NCI-H2029 (cell line): ENCODE measurements at places on chromosomes 2 and 18.
A peak's percentile ranks its signal among the peaks of the same experiment; 100 is the strongest.

- DNase-seq: no peak
Measured at GRCh38 chr2:17083902-17084301, 418.3 kb upstream of the CYRIA start.

DNA sequence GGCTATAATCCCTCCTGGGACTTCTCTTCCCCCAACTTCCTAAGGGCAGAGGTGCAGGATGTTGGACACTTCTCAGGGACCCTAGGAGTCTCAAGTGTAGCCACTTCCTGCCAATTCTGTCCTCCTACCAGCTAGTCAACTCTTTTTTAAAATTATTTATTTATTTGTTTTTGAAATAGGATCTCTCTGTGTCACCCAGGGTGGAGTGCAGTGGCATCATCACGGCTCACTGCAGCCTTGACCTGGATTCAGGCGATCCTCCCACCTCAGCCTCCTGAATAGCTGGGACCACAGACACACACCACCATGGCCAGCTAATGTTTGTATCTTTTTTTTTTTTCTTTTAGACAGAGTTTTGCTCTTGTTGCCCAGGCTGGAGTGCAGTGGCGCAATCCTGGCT lies 11.5 kb downstream of the SFTPB start:
- DNase-seq: peak; percentile 17

GRCh38 chr2:134218414-134218813 lies 35.5 kb upstream of the MGAT5 start:
- DNase-seq: no peak

DNA sequence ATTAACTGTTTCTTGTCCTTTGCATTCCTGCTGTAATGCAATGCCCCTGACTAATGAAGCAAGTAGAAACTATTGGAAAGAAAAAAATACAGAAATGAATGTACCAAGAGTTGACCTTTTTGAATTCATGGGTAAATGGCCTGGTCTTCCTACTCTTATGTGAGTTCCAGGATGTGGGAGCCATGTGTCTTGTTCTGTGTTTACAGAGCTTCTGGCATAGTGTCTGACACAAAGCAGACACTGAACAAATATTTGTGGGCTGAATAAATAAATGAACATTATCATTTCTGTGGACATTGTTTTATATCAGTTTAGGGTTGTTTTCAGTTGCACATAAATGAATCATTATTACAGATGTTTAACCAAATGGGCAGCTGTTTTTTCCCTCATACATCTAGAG lies 155.5 kb downstream of the CD8B2 start:
- DNase-seq: peak; percentile 59

DNA sequence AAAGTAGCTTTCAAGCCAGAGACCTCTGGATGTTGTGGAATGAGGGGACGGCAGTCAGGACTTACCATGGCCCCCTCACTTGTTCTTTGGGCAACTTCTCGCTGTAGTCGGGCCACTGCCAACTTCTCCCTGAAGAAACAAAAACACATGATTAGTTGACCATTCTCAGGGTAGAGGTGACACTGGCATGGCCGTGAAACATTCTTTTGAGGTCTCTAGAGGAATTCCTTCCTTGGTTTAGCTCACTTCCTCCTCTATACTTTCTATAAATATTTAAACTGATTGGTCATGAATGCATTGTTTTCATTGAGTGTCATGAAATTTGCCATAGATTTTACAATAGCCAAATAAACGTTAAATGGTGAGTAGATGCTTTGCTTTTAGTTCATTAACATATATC lies 354.6 kb downstream of the NCKAP5 start:
- no peak for DNase-seq

DNA sequence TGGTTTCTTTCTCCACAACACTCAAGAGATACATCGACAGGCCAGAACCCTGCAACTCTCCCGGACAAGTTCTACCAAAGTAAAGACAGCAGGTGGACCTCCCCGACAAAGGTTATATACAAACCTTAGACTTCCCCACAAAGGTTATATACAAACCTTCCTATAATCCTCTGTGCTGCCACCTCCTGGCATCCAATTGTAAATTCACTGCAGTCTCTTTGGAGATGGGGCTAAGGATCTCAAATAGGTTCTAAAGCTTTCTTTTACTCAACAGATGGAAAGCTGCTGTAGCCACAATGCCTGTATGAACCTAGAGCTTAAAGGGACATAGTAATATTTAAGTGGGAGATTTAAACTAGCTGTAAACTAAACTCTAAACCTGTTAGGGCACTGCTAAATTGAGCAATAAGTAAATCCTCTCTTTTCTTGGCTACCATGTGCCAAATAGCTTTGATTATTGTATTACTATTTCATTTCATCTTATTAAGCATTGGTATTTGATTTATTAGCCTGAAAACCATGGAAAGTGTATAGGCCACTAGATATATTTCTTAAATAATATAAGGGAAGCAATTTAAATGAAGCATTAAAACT lies 9.8 kb upstream of the MREG start:
- peak; percentile 31 for DNase-seq

DNA sequence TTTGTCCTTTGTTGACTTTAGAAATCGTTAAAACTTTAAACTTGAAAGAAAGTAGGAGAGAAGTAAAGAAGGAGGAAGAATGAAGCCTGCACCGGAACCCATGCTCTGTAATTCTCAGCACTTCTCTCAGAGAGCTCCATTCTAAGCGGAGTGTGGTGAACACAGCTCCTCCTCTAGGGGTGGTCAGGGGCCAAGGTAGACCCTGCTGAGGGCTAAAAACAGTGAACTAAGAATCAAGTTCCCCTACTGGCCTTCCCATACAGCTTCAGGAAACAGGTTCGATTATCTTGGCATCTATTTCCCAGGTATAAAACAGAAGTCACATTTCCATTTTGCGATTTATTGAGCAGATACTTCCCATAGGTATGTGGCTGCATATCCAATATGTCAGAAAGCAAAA lies 92.7 kb upstream of the ASAP2 start:
- no peak for DNase-seq

DNA sequence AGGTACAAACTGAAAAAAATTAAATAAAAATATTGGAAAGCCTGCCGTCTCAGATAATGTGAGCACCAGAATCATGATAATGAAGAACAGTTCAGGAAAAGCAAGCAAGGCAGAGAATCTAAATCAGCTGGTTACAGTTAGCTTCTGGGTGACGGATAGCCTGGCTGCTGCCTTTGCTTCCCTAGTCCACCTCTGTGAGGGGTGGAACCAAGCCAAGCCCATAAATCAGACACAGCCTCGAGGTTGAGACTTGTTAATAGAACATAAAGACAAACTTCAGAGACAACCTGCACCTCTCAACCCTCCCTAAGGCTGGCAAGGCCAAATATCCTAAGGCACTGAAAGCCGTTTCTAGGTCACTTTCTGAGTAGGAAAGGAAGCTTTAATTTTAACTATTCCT lies 334.7 kb upstream of the SLC39A10 start:
- DNase-seq: no peak

- DNase-seq: no peak
Measured at GRCh38 chr18:45576931-45577330, 38.3 kb upstream of the SLC14A2 start.

DNA sequence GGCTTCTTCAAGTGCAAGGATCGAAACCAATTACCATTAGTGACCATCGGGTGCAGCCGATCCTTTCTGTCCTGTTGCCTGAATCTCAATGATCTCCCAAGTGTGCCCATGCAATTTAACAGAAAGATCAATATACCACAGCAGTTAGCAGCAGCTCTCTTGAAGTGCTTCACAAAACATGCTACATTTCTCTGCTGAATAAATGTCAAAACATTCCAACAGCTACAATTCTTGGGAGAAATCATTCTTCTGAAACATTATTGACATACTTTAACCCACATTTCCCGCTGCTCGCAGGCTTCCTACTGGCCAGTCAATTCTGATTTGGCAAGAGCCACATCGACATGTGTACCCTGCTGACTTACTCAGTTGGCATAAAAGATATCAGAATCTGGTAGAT lies 907.7 kb downstream of the TMEM182 start:
- no peak for DNase-seq

DNA sequence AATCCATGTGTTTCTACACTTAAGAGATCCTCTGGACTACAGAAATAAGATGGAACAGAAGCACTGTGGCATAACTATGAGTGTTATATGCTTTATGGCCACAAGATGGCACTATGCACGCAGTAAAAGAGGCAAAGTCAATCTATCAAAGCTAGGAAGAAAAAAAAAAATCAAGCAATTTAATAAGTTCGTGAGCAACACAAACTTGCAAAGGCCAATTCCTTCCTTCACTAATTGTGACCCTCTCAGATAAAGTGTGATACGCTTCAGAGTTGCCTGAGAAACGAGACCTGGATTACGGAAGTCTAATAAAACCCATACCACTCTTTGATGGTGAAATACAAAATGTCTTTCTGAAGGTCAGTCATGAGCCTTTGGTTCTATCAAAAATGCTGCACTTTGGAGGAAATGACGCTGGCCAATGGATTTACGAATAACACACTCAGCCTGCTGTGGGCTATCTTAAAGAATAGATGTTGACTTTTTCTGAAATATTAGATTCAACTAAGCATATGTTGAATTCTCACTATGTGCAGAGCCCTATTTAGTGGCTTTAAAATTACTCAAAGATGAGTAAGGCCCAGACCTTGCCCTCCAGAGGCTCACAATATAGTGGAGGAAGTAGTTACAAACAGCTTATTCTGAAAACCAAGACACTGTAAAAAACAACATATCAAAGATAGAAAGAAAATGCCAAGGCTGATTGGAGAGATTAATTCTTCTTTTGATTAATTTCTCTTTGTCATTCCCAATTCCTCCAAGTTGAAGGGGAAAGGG lies 35.5 kb upstream of the TTR start:
- no peak for DNase-seq

GRCh38 chr2:61878761-61879160 lies 9.7 kb downstream of the CCT4 start:
- DNase-seq: no peak

GRCh38 chr2:234479465-234479864 lies 17.4 kb downstream of the ARL4C start:
- DNase-seq: no peak

GRCh38 chr2:103980401-103980800 lies 873.5 kb upstream of the POU3F3 start:
- no peak for DNase-seq

DNA sequence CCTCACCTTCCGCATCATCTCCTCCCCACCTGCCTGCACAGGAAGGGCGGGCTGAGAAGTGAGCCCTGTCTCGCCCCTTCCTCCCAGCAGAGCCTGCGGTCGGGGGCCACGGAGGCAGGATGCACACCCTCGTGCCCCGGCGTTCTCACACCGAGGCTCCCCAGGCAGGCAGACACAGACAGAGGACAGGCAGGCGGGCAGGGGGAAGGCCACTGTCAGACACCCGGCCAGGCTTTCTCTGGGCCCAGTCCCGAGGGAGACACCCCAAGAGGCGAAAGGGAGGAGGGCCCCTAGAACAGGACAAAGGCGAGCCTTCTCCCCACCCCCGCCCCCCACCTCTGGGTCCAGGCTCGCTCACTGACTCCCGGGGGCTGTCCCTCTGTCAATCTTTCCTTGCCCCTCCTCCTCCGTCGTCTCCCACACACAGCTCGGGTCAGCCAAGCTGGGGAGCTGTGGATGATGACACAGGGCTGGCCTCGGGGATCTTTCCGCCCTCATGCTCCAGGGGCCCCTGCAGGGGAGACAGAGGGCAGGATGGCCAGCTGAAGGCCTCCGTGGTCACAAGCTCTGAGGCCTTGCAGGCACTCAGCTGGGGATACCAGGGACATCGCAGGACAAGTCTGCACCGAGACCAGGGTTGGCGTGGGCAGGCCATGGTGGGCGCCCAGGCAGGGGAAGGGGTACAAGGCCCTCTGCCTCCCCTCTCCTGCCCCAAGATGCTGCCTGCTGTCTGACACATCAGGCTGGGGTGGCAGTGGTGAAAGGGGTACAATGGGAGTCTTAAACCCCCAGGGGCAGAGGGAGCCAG lies 24.9 kb downstream of the BIN1 start:
- DNase-seq: no peak
